ENCODE measurements at places on chromosomes 6 and 20. TPM values are rescaled to one million over a fixed set of nuclear protein-coding genes. Genes with fewer than 3 reads are reported as not detected.

DZANK1 gene
- 1.2 TPM for total RNA-seq

DNAAF9 gene
- total RNA-seq: 17.3 TPM

FOXA2 gene
- not detected for total RNA-seq

ENPP4 gene
- total RNA-seq: 19.5 TPM

- DNase-seq: no peak
These were observed 72.3 kb upstream of the BEND3 start for GRCh38 chr6:107187630-107188029.

GRCh38 chr6:157392927-157393668, 12.1 kb downstream of the ZDHHC14 start:
- DNase-seq: no peak

DNA sequence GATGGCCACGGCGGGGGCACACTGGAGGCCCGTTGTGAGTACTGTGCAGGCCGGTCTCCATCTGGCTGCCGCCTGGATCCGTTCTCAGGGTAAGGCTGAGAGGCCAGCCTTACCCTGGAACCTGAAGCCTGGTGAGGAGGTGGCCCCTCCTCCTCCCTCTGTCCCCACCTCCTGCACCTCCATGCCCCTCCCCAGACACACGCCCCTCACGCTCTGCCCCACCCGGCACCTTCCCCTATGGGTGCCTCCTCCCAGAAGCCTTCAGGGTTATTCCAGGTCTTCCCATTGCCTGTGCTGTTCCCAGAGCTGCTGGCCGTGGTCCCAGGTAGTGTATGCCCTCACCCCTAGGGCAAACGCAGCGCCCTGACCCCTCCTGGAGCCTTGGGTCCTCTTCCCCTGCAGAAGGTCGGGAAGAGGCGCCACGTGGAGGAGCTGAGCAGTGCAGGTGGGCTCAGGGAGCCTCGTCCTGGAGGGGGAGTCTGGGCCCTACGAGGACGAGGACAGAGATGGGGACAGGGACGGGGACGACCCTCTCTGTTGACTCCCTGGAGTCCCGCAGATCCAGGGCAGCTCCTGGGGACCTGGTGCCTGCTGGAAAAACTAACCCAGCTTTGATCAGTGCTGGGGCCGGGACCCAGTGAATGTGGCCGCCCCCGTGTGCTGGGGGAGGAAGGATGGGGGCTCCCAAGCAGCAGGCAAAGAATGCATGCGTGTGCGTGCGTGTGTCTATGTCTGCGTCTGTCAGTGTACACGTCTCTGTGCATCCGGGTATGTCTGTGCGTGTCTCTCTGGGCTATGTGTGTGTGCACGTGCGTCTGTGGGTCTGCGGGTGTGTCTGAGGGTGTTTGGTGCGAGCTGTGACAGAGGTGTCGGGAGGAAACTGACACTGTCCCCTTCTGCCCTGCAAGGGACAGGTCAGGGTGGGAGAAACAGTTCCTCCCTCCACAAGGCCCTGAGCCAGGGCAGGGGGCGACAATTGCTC, 8.2 kb upstream of the HRH3 start:
- DNase-seq: no peak

DNA sequence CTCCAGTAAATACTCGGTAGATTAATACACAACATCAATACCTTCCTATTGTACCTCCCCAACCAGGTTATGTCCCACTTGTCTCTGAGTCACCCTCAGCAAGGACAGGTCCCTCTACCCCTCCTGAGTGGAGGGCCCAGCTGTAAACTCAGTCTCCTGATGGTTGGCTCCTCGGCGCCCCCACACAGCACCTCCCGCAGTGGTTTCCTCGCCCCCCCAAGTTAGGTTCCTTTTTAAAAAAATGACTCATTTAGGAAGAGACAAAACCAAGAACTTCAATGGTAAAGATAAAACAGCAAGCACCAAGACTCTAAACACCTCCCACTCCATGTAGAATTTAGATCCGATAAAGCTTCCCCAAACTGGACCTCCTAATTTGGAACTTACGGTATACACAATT, 83.5 kb downstream of the TRERF1 start:
- no peak for DNase-seq

DNA sequence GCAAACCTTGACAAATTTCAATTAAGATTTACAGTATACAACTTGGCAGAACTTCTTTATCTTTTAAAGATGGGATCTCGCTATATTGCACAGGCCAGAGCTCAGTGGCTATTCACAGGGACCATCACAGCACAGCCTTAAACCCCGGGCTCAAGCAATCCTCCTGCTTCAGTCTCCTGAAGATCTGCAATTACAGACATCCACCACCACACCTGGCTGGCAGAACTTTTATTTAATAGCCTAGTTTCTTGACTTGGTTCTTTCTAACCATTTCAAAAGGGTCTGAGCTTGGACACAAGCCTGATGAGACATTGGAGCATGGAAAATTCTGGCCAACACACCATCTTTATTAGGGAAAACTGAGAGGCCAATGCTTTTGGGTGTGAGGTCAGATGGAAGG, 151.6 kb upstream of the KCNG1 start:
- DNase-seq: no peak

DNA sequence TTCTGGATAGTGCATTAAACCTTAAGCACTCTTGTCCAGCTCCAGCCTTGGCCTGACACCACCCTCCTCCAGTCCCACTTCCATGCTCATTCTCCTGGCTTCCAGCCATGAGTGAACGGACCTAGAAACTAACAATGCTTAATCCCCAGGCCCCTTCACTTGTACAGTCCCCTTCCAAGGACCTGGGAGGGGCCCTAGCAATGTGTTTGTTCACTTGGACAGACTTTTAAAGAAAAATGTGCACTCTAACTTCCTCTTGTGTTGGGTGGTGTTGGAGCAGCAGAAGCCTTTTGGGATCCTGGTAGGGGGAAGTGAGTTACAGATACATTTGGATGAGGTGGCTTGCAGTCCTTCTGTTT, 48.9 kb upstream of the CCN6 start:
- peak; percentile 32 for DNase-seq

- no peak for DNase-seq
These were observed 8.5 kb downstream of the SYNGAP1 start for GRCh38 chr6:33428224-33428965.

GRCh38 chr6:2029952-2030351, 215.5 kb downstream of the GMDS start:
- no peak for DNase-seq

DNA sequence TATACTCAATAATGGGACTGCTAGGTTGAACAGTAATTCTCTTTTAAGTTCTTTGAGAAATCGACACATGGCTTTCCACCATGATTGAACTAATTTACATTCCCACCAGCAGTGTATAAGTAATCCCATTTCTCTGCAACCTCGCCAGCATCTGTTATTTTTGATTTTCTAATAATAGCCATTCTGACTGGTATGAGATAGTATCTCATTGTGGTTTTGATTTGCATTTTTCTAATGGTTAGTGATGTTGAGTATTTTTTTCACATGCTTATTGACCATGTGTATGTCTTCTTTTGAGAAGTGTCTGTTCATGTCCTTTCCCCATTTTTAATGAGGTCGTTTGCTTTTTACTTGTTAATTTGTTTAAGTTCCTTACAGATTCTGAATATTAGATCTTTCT, 66.5 kb downstream of the STK4 start:
- no peak for DNase-seq

- DNase-seq: peak; percentile 78
These were observed 50.4 kb downstream of the PDE7B start for GRCh38 chr6:135901774-135902524.

Data from heart right ventricle (tissue), 16 donors.